Adipose tissue (tissue), 3 donors: ENCODE measurements at places on chromosomes 6 and 20. TPM values are rescaled to one million over a fixed set of nuclear protein-coding genes. Genes with fewer than 3 reads are reported as not detected.

TCF15 gene
- 4.5 TPM for polyA plus RNA-seq

GSTA4 gene
- polyA plus RNA-seq, result 18.1 TPM

VARS2 gene
- 25.3 TPM for polyA plus RNA-seq

BMP5 gene
- polyA plus RNA-seq, result 0.11 TPM

TUBE1 gene
- polyA plus RNA-seq, result 9.0 TPM

DDO gene
- 1.8 TPM for polyA plus RNA-seq

ADGRF4 gene
- polyA plus RNA-seq, result not detected

STX11 gene
- polyA plus RNA-seq, result 21.9 TPM

HCK gene
- 2.9 TPM for polyA plus RNA-seq

DEFB124 gene
- 0.34 TPM for polyA plus RNA-seq

CEP162 gene
- 2.4 TPM for polyA plus RNA-seq

OPRM1 gene
- polyA plus RNA-seq, result not detected

TLDC2 gene
- polyA plus RNA-seq, result 0.10 TPM

CLPSL2 gene
- polyA plus RNA-seq, result not detected

C6orf136 gene
- polyA plus RNA-seq, result 8.8 TPM
